ENCODE measurements at places on chromosomes 3 and 15. TPM values are rescaled to one million over a fixed set of nuclear protein-coding genes. Genes with fewer than 3 reads are reported as not detected.
A peak's percentile ranks its signal among the peaks of the same experiment; 100 is the strongest.

MUSTN1 gene
- total RNA-seq = 6.2 TPM

DNA sequence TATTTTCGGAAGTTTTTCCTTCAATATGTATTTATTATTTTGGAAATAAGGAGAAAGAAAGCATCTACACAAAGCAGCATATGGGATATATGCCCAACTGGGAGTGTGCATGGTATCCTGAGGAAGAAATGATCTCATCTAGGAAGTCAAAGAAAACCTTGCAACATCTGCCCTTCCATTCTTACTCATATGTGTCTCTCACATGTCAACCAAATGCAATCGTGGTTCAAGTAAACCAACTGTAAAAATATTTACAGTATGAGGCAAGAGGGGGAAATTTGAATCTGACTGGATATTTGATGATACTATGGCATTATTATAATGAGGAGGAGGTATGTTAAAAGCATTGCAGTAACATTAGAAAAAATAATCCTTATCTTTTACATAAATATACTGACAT is 3.2 kb upstream of the SCG3 start:
- H3K4me1 ChIP-seq = peaks cover 7% of the 10 kb centered on the region
- no peak overlapping the region for H3K27ac ChIP-seq
- no peak for DNase-seq
- peaks cover 42% of the 10 kb centered on the region for H3K27me3 ChIP-seq
- H3K4me3 ChIP-seq = no peak overlapping the region
- no peaks in the 10 kb centered on the region for H3K36me3 ChIP-seq

KIF7 gene
- total RNA-seq = 18.2 TPM

STAC gene
- total RNA-seq = not detected

GRCh38 chr3:31288641-31289100 is 244.1 kb upstream of the STT3B start:
- no peak overlapping the region for H3K27ac ChIP-seq
- no peak for DNase-seq
- H3K36me3 ChIP-seq = no peaks in the 10 kb centered on the region
- peaks cover 4% of the 10 kb centered on the region for H3K27me3 ChIP-seq

- H3K4me1 ChIP-seq = peaks cover 9% of the 10 kb centered on the region
- peaks cover 32% of the 10 kb centered on the region for H3K27me3 ChIP-seq
- H3K27ac ChIP-seq = no peak overlapping the region
- no peak overlapping the region for H3K4me3 ChIP-seq
Measured at GRCh38 chr3:194421-194820, 2.1 kb upstream of the CHL1 start.

GRCh38 chr3:10741891-10742671 is 73.9 kb upstream of the SLC6A11 start:
- H3K27me3 ChIP-seq = peaks cover 36% of the 10 kb centered on the region
- no peaks in the 10 kb centered on the region for H3K36me3 ChIP-seq
- no peak overlapping the region for H3K27ac ChIP-seq
- no peak for DNase-seq

SPATA12 gene
- not detected for total RNA-seq

DNA sequence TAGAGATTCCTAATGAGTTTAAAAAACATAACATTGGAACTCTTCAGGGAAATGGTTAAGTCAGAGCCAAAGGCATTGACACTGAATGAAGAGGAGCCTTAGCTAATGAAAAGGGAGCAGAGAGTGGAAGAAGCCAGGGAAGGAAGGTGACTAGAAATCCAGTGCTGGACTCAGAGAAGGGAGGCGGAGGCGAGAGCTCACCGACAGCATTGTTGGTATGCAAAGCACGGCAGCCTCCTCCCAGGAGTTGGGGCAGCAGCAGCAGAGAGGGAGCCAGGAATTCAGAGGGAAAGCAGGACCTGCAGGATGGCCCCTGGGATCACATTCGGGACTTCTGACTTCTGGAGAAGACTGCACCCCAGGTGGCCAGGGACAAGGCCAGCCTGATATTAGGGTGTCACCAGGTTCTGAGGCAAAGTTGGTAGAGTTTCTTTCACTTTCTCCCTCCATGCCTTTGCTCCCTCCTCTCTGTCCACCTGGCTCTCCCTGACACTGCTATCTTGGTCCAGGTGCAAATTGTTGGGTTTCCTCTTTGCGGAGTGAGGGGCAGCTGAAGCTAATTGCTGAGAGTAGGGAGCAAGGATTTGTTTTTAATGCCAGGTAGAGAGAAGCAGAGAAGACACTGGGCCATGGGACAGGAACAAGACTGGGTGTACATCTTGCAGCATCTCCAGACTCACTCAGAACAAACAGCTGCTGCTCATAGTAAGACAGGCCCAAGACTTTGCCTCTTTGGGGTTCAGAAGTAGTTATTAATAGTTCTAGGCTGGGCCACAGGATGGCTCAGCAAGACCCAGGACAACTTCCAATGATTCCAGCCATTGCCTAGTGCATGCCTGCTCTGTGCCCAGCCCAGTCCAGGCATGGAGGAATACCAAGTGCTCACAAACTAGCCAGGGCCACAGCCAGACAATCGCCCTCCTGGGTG is 157.9 kb downstream of the TLE3 start:
- H3K4me1 ChIP-seq = no peaks in the 10 kb centered on the region
- H3K4me3 ChIP-seq = no peak overlapping the region
- H3K27ac ChIP-seq = no peak overlapping the region
- H3K36me3 ChIP-seq = peaks cover 3% of the 10 kb centered on the region
- peaks cover 55% of the 10 kb centered on the region for H3K27me3 ChIP-seq

GRCh38 chr3:38655708-38656300 is 6.3 kb upstream of the SCN5A start:
- H3K27ac ChIP-seq = no peak overlapping the region
- DNase-seq = no peak
- no peaks in the 10 kb centered on the region for H3K4me1 ChIP-seq
- H3K27me3 ChIP-seq = peaks cover 42% of the 10 kb centered on the region
- no peak overlapping the region for H3K4me3 ChIP-seq
- no peaks in the 10 kb centered on the region for H3K36me3 ChIP-seq

- no peak for DNase-seq
- H3K4me3 ChIP-seq = no peak overlapping the region
- no peak overlapping the region for H3K27ac ChIP-seq
- H3K36me3 ChIP-seq = no peaks in the 10 kb centered on the region
Measured at GRCh38 chr3:4322635-4323034, 19.5 kb downstream of the SETMAR start.

- no peak for DNase-seq
- H3K27me3 ChIP-seq = no peaks in the 10 kb centered on the region
- peak overlapping the region; percentile 83 for H3K27ac ChIP-seq
- H3K4me1 ChIP-seq = peaks cover 25% of the 10 kb centered on the region
- no peaks in the 10 kb centered on the region for H3K36me3 ChIP-seq
Measured at GRCh38 chr3:24042174-24043059, 97.3 kb downstream of the NR1D2 start.

ATP10A gene
- total RNA-seq = 71.9 TPM

SLC9C1 gene
- not detected for total RNA-seq

- no peak overlapping the region for H3K27ac ChIP-seq
- H3K27me3 ChIP-seq = no peaks in the 10 kb centered on the region
- DNase-seq = no peak
- H3K4me3 ChIP-seq = no peak overlapping the region
- peaks cover 31% of the 10 kb centered on the region for H3K36me3 ChIP-seq
- H3K4me1 ChIP-seq = peaks cover 15% of the 10 kb centered on the region
Measured at GRCh38 chr3:119376758-119377157, 82.6 kb downstream of the ARHGAP31 start.

DNA sequence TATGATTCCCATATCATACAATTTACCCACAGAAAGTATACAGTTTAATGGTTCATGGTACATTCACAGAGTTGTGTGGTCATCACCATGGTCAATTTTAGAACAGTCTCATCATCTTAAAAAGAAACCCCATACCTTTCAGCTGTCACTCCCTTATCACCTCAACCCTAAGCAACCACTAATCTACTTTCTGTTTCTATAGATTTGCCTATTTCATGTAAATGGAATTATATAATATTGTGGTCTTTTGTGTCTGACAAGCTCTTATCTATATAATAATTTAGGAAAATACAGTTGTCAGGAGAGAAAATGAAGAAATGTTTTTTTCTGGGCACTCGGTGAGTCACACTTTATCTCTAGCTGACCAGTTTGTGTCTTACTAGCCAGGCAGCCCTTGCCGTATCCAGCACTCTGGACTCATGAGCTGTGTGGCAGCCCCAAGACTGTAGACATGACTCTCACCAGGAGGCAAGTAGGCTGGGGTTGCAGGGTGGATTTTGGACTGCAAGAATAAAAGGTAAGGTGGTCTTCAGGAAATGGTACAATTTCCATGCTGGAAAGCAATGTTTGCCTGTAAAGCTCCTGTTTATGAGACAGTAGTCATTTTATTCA is 234.6 kb downstream of the THRB start:
- H3K4me3 ChIP-seq = no peak overlapping the region
- peaks cover 2% of the 10 kb centered on the region for H3K36me3 ChIP-seq
- no peak overlapping the region for H3K27ac ChIP-seq
- H3K27me3 ChIP-seq = no peaks in the 10 kb centered on the region

DNA sequence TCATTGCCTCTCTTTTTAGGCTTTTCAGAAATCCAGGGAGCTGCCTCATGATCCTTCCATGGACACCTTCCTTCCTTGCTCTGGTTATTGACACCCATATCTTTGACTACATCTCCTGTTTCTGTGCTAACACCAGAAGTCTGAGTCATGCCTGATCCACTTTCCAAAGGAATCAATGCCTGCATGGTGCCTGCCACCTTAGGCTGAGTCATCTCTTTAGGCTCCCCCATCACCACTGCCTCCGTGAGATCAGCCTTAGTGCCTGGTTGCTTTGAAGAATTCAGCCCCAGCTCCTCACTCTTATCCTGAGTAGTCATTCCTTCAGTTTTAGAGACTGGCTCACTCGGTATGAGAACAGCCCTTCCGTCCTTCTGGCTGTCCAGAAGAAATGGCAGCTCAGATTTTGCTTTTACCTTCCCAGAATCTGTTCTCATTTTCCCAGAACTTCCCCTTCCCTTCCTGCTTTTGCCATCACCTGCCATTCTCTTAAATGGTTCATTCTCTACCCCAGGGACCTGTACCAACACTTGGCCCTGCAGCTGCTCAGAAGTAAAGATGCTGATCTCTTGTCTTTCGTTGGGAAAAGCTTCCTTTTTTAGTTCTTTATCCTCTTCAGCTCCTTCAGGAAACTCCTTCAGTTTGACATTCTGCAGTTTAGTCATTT is 105.3 kb downstream of the MAP4 start:
- H3K4me3 ChIP-seq = no peak overlapping the region
- peaks cover 25% of the 10 kb centered on the region for H3K4me1 ChIP-seq

DNA sequence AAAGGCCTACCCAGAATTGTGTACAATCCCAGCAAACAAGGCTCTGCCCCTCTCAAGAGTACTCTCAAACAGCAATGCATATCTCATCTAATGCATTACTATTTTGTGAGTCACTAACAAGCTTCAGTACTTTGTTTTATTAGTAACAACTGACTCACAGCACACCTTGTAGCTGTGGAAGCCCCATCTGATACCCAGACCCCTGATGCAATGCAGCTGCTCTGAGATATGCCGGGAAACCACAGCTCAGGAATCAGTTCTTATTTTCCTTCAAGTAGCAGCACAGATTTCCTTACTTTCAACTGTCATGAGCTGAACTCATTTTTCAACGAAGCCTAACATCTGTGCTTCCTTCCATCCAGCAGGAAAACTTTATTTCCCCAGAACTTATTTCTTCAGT is 37.8 kb downstream of the CCNL1 start:
- no peaks in the 10 kb centered on the region for H3K36me3 ChIP-seq
- H3K27me3 ChIP-seq = no peaks in the 10 kb centered on the region
- no peak overlapping the region for H3K4me3 ChIP-seq

DNA sequence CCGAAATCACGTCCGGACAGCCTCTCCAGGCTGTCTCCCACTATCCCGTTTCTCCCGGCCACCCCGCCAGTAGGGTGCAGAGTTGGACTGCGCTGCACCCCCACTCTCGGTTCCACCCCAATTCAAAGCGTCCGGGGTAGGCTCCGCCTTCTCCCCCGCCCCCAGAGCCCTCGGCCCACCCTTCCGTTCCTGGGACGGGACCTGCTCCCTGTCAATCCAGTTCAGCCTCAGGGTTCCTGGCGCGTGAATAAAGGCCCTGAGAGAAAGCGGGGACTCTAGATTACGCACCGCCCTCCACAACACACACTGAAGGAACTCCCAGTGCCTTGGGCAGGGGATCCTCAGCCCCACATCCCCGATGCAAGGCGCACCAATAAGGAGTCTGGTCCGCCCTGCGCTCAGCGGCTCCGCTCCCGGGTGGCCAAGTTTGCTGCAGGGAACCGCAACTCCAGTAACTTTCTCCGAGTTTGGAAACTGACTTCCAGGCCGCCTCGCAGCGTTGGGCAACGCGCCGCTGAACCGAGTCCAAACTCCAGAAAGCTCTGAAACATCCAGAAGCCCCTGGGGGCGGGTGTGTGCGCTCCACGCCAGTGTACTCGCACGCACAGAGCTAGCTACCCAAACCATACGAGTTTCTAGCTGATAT is 1.9 kb downstream of the ADAMTS9 start:
- H3K27me3 ChIP-seq = peaks cover 40% of the 10 kb centered on the region
- H3K27ac ChIP-seq = peak overlapping the region; percentile 81
- DNase-seq = peak; percentile 92
- peaks cover 24% of the 10 kb centered on the region for H3K4me1 ChIP-seq

DNA sequence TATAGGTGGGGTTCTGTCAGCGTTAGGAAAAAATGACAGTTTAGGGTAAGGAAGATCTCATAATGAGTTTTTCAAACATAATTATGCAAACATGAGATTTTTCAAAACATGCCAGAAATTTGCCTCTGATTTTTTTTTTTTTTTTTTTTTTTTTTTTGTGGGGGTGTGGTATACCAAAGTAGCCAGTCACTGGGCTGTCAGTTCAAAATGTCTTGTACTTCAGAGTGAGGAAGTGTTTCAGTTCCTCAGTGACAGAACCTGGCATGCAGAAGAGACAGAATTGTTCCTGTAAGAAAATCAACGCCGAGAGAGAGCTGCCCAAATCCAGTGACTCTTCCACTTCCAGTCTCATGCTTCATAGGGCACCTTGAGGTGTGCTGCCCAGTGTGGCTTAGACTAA is 9.7 kb downstream of the NCBP2 start:
- no peak overlapping the region for H3K4me3 ChIP-seq
- no peaks in the 10 kb centered on the region for H3K27me3 ChIP-seq
- no peaks in the 10 kb centered on the region for H3K4me1 ChIP-seq
- no peak for DNase-seq
- H3K36me3 ChIP-seq = peaks cover 56% of the 10 kb centered on the region

GRCh38 chr3:72177075-72178050 is 392.4 kb upstream of the PROK2 start:
- no peak overlapping the region for H3K4me3 ChIP-seq
- no peak overlapping the region for H3K27ac ChIP-seq
- no peak for DNase-seq
- no peaks in the 10 kb centered on the region for H3K36me3 ChIP-seq
- H3K27me3 ChIP-seq = peaks cover 66% of the 10 kb centered on the region
- H3K4me1 ChIP-seq = peaks cover 7% of the 10 kb centered on the region

All from osteocyte (in vitro differentiated cells).